ENCODE measurements at places on chromosomes 6 and 20. TPM values are rescaled to one million over a fixed set of nuclear protein-coding genes. Genes with fewer than 3 reads are reported as not detected.

EYS gene
- 13.2 TPM for total RNA-seq

- no peaks in the 10 kb centered on the region for H3K36me3 ChIP-seq
- peak; percentile 38 for DNase-seq
- H3K27ac ChIP-seq: no peak overlapping the region
- no peak overlapping the region for H3K4me3 ChIP-seq
- H3K27me3 ChIP-seq: peaks cover 5% of the 10 kb centered on the region
These were observed 60.2 kb upstream of the RALY start for GRCh38 chr20:33933469-33933909.

DNA sequence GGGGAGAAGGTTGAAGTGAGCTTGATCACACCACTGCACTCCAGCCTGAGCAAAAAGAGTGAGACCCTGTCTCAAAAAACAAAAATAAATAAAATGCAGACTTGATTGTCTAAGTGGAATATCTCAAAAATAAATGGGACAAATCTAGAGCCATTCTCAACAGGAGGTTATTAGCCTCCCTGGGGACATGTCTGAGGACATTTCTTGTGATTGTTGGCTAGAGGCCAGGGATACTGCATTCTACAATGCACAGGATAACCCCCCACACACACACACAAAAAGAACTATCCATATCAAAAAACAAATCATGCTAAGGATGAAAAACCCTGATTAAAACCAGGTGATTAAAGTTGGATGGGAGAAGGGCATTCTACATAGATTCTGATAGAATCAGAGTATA, 37.5 kb downstream of the FAM217A start:
- H3K27ac ChIP-seq: no peak overlapping the region
- no peaks in the 10 kb centered on the region for H3K4me1 ChIP-seq
- peaks cover 1% of the 10 kb centered on the region for H3K27me3 ChIP-seq
- H3K36me3 ChIP-seq: no peaks in the 10 kb centered on the region
- no peak overlapping the region for H3K4me3 ChIP-seq

- no peak overlapping the region for H3K4me3 ChIP-seq
- H3K27ac ChIP-seq: no peak overlapping the region
- no peak for DNase-seq
- no peaks in the 10 kb centered on the region for H3K27me3 ChIP-seq
- H3K4me1 ChIP-seq: no peaks in the 10 kb centered on the region
These were observed 955.6 kb downstream of the TBC1D32 start for GRCh38 chr6:120378582-120379220.

- no peak overlapping the region for H3K27ac ChIP-seq
- no peak overlapping the region for H3K4me3 ChIP-seq
- no peak for DNase-seq
These were observed 33.0 kb upstream of the LRRN4 start for GRCh38 chr20:6086868-6087267.

Data from glutamatergic neuron (in vitro differentiated cells).